Ovary (tissue), 10 donors: ENCODE measurements at places on chromosomes 13 and 19. TPM values are rescaled to one million over a fixed set of nuclear protein-coding genes. Genes with fewer than 3 reads are reported as not detected.
A peak's percentile ranks its signal among the peaks of the same experiment; 100 is the strongest.

DNA sequence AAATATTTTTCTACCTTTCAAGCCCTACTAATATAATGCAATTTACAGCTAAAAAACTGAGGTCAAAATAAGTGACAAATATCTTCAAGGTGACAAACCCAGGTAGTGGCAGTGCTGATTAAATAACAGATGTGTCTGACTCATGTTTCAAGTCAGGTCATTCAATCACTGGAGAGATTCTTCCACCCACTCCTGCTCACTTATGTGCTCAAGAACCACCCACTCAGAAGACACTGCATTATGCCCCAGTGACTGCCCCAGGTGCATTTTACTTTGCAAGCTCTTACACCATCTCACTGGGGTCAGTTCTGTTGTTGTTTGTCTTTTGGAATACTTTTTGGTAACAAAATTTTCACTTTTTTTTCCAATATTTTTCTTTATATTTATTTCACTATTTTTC is 2.2 kb downstream of the ZNF100 start:
- no peak overlapping the region for H3K27ac ChIP-seq
- H3K4me1 ChIP-seq: no peaks in the 10 kb centered on the region
- H3K4me3 ChIP-seq: no peak overlapping the region
- DNase-seq: no peak
- H3K27me3 ChIP-seq: no peaks in the 10 kb centered on the region
- H3K36me3 ChIP-seq: no peaks in the 10 kb centered on the region

GRCh38 chr13:109330123-109330522 is 456.3 kb downstream of the IRS2 start:
- no peak for DNase-seq
- H3K4me3 ChIP-seq: no peak overlapping the region
- H3K27me3 ChIP-seq: no peaks in the 10 kb centered on the region
- H3K27ac ChIP-seq: no peak overlapping the region
- no peaks in the 10 kb centered on the region for H3K36me3 ChIP-seq
- H3K4me1 ChIP-seq: no peaks in the 10 kb centered on the region

- H3K27ac ChIP-seq: no peak overlapping the region
- no peak overlapping the region for H3K4me3 ChIP-seq
- H3K36me3 ChIP-seq: no peaks in the 10 kb centered on the region
- DNase-seq: no peak
Measured at GRCh38 chr13:71613066-71613745, 253.8 kb downstream of the DACH1 start.

GRCh38 chr19:43639519-43640423 is at the start of gene CADM4:
CADM4 (minus strand) TSS chr19:43639850; CDS start chr19:43639790, 60 bp downstream.
- peaks cover 6% of the 10 kb centered on the region for H3K4me1 ChIP-seq
- no peaks in the 10 kb centered on the region for H3K36me3 ChIP-seq
- no peaks in the 10 kb centered on the region for H3K27me3 ChIP-seq

- no peaks in the 10 kb centered on the region for H3K27me3 ChIP-seq
- peaks cover 1% of the 10 kb centered on the region for H3K4me1 ChIP-seq
- H3K4me3 ChIP-seq: no peak overlapping the region
- H3K27ac ChIP-seq: no peak overlapping the region
Measured at GRCh38 chr19:3618144-3618810, 8.3 kb downstream of the CACTIN start.

The CEACAM4 gene
- polyA plus RNA-seq: 0.32 TPM

DNA sequence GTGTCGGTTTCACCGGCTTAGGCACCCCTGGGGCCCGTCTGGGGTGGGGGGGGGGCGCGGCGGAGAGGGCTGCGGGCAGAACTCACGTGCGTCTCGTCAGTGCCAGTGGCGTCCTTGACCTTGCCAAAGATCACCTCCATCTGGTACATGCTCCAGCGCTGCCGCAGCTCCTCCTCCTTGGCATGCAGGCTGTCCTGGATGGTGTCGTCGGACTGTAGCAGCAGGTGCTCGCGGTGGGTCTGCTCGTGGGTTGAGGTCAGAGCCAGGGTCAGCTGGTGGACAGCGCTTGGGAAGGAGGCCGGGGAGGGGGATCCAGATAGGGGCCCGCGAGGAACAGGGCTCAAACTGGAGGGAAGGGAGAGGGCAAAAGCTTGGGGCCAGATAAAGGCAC is 4.7 kb upstream of the RGL3 start:
- peaks cover 16% of the 10 kb centered on the region for H3K4me1 ChIP-seq
- H3K27ac ChIP-seq: no peak overlapping the region
- H3K27me3 ChIP-seq: peaks cover 2% of the 10 kb centered on the region
- no peak for DNase-seq

DNA sequence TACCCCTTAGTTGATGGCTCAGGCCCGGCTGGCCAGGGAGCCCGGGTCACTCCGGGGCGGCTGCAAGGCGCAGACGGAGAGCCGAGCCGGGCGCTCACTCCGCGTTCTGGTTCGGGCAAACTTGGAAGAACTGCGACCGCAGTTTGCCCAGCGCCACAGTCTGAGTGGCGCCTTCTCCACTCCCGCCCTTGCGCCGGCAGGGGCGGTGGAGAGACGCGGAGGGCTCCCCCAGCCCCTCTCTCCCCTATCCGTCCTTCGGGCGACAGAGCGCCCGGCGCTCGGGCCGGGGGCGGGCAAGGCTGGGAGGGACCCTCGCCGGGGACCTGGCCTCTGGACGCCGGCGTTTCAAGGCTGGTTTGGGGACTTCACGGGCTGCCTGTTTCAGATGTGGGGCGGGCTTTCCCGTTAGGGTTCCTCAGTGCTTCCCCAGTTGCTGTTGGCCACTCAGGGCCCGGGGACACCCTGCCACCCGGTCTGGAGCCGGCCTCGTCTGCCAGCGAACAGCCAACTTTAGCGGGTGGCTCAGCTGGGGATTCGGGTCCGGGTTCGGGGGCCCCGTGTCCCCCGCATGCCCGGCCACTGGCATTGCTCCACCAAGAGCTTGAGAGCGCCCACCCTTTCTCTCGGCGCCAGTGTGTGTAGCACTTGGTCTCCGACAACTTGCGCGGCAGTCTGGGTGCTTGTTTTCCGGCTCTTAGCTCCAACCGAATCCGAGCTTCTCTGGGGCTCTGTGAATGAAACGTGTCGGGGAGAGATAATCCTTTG is 1.5 kb downstream of the GPC6 start:
- H3K27me3 ChIP-seq: no peaks in the 10 kb centered on the region
- peak overlapping the region; percentile 94 for H3K27ac ChIP-seq
- H3K36me3 ChIP-seq: no peaks in the 10 kb centered on the region
- peaks cover 3% of the 10 kb centered on the region for H3K4me1 ChIP-seq
- peak overlapping the region; percentile 50 for H3K4me3 ChIP-seq
- DNase-seq: peak; percentile 73

- no peaks in the 10 kb centered on the region for H3K27me3 ChIP-seq
- H3K36me3 ChIP-seq: no peaks in the 10 kb centered on the region
- H3K27ac ChIP-seq: no peak overlapping the region
- no peaks in the 10 kb centered on the region for H3K4me1 ChIP-seq
Measured at GRCh38 chr19:50933640-50934039, 19.2 kb downstream of the KLK5 start.

DNA sequence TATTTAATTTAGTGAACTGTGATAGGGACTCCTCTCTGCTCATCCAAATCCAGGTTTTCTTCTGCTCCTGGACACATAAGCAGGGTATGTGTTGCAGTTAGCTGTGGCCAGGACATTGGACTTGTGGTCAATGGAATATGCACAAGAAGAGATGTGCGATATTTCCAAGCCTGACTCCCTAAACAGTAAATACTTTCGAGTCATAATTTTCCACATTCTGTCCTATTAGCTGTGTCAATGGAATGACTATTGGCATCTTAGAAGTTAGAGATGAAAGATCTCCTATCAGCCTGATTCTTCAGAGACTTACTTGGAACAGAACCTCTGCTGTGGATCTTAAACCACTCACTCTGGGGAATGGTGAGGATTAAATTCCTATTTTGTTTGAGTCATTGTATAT is 771.0 kb downstream of the EFNB2 start:
- no peak overlapping the region for H3K27ac ChIP-seq
- DNase-seq: no peak
- no peak overlapping the region for H3K4me3 ChIP-seq
- no peaks in the 10 kb centered on the region for H3K27me3 ChIP-seq

GRCh38 chr13:27481766-27482165 is 31.4 kb upstream of the MTIF3 start:
- no peaks in the 10 kb centered on the region for H3K4me1 ChIP-seq
- peak; percentile 24 for DNase-seq
- no peaks in the 10 kb centered on the region for H3K36me3 ChIP-seq
- no peak overlapping the region for H3K27ac ChIP-seq
- no peaks in the 10 kb centered on the region for H3K27me3 ChIP-seq

DNA sequence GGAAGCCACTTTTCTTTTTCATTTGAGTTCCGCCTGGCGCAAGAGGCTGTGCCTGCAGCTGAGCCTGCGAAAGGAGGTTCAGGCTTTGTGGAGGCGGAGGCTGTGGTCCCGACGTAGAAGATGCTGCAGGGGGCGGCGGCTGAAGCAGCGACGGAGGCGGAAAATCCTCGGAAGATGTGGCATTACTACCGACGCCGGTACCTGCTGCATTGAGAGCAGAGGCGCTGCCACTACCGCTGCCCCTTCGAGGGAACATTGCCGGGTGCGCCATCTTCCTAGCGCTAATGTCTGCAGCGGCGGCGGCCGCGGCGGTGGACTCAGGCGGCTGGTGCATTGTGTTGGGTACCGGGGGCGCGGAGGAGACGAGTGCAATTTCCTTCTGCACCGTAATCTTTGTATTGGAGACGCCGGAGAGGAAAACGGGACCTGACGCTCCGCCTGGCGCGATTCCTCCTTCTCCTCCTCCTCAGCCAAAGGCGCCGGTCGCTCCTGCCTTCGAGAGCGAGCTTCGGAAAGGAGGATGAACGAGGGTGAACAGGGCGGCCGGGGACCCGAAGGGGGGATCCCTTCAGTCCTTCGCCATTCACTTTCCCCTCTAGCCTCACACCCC is at the start of gene TSC22D1:
Gene TSC22D1 (minus strand): TSS at position 590 of the 610 bp plus-strand sequence. CDS start 256 bp downstream, at position 334.
- H3K4me1 ChIP-seq: peaks cover 14% of the 10 kb centered on the region
- peak within 1 kb of the TSS; percentile 80 for H3K4me3 ChIP-seq
- H3K36me3 ChIP-seq: no peaks in the 10 kb centered on the region
- DNase-seq: peak; percentile 63
- no peaks in the 10 kb centered on the region for H3K27me3 ChIP-seq

- peaks cover 5% of the 10 kb centered on the region for H3K4me1 ChIP-seq
- DNase-seq: no peak
- no peaks in the 10 kb centered on the region for H3K36me3 ChIP-seq
Measured at GRCh38 chr13:21043898-21044297, 17.5 kb downstream of the LATS2 start.

DNA sequence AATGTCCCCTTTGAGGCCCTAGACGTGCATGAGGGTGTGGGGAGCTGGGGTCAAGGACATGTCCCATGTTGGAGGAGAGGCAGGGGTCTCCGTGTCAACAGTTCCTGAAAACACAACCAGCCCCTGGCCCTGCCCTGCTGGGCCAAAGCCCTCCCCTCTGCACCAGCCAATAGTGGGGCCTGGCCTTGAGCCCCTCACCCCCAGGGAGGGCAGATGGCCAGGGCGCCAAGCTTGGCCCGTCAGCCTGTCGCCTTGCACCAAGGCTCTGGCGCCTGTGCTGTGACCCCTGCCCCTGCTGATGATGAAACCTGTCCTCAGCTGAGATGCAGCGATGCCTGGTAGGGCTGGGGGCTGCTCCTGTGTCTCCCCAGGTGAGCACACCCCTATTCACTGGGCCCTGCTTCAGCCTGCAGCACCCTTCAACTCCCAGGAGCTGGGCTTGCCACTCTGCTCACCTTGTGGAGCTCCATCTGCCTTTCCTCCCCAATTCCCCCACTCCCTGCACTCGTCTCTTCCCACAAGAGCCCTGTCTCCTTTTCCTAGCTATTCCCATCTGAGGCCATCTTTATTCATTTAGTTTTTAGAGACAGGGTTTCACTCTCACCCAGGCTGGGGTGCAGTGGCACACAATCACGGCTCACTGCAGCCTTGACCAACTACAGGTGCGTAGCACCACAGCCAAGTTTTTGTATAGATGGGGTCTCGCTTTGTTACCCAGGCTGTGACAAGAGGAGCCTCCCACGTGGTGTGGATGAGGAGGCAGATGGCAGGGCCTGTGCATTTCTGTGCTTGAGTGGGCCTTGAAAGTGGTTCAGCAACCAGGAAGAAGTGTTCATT is 2.1 kb upstream of the HAMP start:
- H3K27ac ChIP-seq: peak overlapping the region; percentile 87
- no peak overlapping the region for H3K4me3 ChIP-seq
- peak; percentile 52 for DNase-seq
- no peaks in the 10 kb centered on the region for H3K27me3 ChIP-seq
- H3K36me3 ChIP-seq: no peaks in the 10 kb centered on the region

The KLK15 gene
- not detected for polyA plus RNA-seq

GRCh38 chr19:13173139-13173737 is 23.0 kb downstream of the IER2 start:
- no peaks in the 10 kb centered on the region for H3K27me3 ChIP-seq
- no peaks in the 10 kb centered on the region for H3K36me3 ChIP-seq
- H3K4me3 ChIP-seq: no peak overlapping the region
- H3K4me1 ChIP-seq: no peaks in the 10 kb centered on the region

GRCh38 chr13:23322353-23323336 is 110.9 kb downstream of the SACS start:
- H3K27ac ChIP-seq: no peak overlapping the region
- peaks cover 2% of the 10 kb centered on the region for H3K4me1 ChIP-seq
- no peaks in the 10 kb centered on the region for H3K27me3 ChIP-seq
- no peaks in the 10 kb centered on the region for H3K36me3 ChIP-seq

DNA sequence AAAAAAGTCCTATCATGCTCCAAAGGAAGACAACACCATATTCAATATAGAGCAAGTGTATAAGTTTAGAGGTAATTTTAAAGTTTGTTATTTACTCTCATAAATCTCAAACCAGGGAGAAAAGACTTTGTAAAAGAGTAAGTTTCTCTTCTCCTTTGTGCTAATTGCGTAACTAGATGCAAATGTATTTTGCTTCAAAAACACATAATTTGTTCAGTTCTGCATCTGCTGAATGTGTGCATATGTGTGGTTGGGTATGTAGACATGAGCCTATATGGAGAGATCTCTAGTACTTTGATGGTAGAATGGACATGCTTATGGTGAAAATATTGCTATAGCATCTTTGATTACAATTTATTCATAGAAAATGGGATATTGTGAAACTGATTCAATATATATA is 17.8 kb upstream of the MIR17HG start:
- H3K27me3 ChIP-seq: no peaks in the 10 kb centered on the region
- H3K27ac ChIP-seq: no peak overlapping the region
- H3K4me3 ChIP-seq: no peak overlapping the region
- H3K4me1 ChIP-seq: no peaks in the 10 kb centered on the region
- no peaks in the 10 kb centered on the region for H3K36me3 ChIP-seq

- no peak for DNase-seq
- no peaks in the 10 kb centered on the region for H3K27me3 ChIP-seq
- no peak overlapping the region for H3K4me3 ChIP-seq
Measured at GRCh38 chr13:55669051-55669450, 1471.7 kb upstream of the PRR20A start.

- no peaks in the 10 kb centered on the region for H3K4me1 ChIP-seq
- DNase-seq: no peak
- no peaks in the 10 kb centered on the region for H3K36me3 ChIP-seq
- H3K27me3 ChIP-seq: no peaks in the 10 kb centered on the region
- H3K4me3 ChIP-seq: no peak overlapping the region
- H3K27ac ChIP-seq: no peak overlapping the region
Measured at GRCh38 chr13:109235901-109236300, 550.5 kb downstream of the IRS2 start.

The SUGT1 gene
- polyA plus RNA-seq: 20.0 TPM

GRCh38 chr13:68048802-68049359 is 818.7 kb upstream of the PCDH9 start:
- no peak overlapping the region for H3K4me3 ChIP-seq
- no peaks in the 10 kb centered on the region for H3K4me1 ChIP-seq
- no peak overlapping the region for H3K27ac ChIP-seq
- DNase-seq: no peak
- no peaks in the 10 kb centered on the region for H3K36me3 ChIP-seq

GRCh38 chr13:104460554-104460953 is 1394.3 kb upstream of the SLC10A2 start:
- H3K4me1 ChIP-seq: no peaks in the 10 kb centered on the region
- no peaks in the 10 kb centered on the region for H3K27me3 ChIP-seq
- no peaks in the 10 kb centered on the region for H3K36me3 ChIP-seq
- H3K27ac ChIP-seq: no peak overlapping the region
- no peak overlapping the region for H3K4me3 ChIP-seq
